ENCODE measurements at places on chromosomes 3 and 15.

- no peak for DNase-seq
These were observed 401.3 kb upstream of the CFAP20DC start for GRCh38 chr3:59450946-59451763.

DNA sequence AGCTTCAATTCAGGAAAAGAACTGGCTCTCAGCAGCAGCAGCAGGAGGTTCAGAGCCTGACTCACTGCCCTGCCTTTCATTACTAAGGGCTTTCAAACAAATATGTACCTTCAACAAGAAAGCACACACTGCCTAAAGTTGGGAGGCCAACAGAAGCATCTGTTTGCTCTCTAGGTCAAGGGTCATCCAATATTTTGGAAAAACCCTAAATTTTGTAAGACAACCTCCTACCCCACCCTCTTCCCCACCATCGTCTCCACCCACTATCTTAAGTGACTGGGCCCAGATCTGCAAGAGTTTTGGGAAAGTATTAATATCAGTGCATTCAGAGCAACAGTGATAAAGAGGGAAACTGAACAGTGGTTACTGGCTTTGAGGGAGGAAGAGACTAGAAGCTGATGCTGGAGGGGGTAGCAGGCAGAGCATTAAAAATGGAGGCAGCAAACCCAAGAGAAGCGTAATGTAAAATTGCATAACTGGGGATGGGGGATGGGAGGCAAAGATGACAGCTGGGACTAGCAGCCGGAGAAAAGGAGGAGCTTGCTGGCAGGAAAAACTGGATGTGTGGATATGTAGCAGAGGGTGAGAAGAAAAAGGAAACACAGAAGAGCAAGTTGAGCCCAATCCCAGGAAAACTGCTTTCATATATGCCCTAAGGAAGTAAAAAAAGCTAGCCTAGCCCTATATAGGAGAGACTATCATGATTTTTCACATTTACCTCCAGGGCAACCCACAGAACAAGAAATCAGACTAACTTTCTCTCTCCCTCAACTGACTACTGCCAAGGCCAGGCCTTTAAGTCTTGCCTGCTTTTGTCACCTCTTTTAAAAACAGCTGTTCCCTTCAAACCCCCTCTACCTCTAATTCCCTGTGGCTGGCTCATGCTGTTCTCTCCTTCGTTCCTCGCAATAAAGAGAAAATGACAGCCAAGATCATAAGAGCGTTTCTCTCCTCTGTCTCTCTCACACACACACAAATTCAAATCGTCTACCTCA is 31.4 kb downstream of the NPTN start:
- DNase-seq = peak; percentile 29

DNA sequence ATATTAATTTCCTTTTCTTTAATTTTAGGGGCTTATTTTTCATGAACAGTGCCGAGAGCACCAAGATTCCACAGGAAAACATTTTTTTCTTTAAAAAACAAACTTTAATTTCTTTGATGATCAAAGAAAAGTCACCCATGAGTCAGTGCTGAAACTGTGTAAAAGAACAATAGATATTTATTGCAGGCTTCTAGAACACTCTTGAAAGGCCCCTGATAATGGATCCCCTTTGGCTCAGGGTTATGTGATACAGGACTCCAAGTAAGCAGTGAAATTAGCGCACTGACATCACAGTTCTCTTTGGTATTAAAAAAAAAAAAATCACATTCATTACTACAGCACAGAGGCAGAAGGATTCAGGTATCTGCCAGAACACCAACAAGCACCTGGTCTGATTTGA is 66.1 kb upstream of the MYZAP start:
- no peak for DNase-seq

DNA sequence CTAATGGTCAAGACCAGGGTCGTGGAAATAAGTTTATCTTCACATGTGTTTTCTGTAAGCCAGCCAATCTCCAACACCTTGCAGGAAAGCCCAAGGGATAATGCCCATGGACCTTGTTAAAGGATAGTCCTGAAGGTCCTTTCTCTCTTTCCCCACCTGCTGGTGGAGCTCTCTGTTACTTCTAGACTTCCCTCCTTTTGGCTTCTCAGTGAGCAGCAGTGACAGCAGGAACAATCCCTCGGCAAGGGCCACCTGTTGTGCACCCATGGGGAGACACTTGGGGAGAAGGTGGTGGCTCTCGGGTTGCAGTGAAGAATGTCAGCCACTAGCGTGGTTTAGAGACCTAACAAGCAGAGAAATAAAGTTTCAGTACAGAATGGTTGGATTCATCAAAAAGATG is 84.0 kb upstream of the OSBPL11 start:
- DNase-seq = no peak

GRCh38 chr15:100721758-100722550 is 119.6 kb downstream of the ASB7 start:
- DNase-seq = no peak

GRCh38 chr3:9581742-9582141 is 28.1 kb upstream of the LHFPL4 start:
- no peak for DNase-seq

- no peak for DNase-seq
These were observed 60.6 kb downstream of the ZNF280D start for GRCh38 chr15:56672721-56673120.

DNA sequence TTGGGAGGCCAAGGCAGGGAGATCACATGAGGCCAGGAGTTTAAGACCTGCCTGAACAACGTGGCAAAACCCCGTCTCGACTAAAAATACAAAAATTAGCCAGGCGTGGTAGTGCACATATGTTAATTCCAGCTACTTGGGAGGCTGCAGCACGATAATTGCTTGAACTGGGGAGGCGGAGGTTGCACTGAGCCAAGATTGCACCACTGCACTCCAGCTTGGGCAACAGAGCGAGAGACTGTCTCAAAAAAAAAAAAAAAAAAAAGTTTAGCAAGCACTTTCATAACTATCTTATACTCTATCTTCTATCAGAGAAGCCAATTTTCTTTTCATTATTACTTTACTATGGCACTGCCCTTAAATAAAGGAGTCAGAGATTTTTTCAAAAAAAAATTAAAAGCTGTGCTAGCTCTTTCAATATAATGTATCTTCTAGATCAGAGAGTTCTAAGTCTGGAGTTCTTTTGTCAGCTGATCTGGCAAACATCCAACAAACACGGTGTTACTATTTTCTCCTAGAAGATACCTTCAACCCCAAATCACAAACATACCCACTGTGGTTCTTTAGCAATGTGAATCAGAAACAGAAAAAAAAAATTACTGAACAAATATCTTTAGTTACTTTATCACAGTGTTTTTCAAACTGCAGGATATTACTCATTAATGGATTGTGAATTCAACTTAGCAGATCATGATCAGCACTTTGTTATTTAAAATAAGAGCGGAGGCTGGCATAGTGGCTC is 3.0 kb downstream of the ZNF770 start:
- no peak for DNase-seq

- no peak for DNase-seq
These were observed 360.1 kb downstream of the SHQ1 start for GRCh38 chr3:72487946-72488737.

GRCh38 chr3:50651920-50652529 is 22.7 kb upstream of the DOCK3 start:
- no peak for DNase-seq

- peak; percentile 85 for DNase-seq
These were observed 11.8 kb downstream of the CYFIP1 start for GRCh38 chr15:22968366-22968765.

GRCh38 chr3:184140436-184140835 is 5.3 kb downstream of the EIF2B5 start:
- DNase-seq = no peak

GRCh38 chr3:29004885-29005599 is 275.8 kb upstream of the RBMS3 start:
- no peak for DNase-seq

Measured in hepatic stellate cell (primary cell).